ENCODE measurements at places on chromosomes 6 and 20. TPM values are rescaled to one million over a fixed set of nuclear protein-coding genes. Genes with fewer than 3 reads are reported as not detected.
A peak's percentile ranks its signal among the peaks of the same experiment; 100 is the strongest.

- DNase-seq, result no peak
Measured at GRCh38 chr20:25321991-25322390, 68.6 kb downstream of the ABHD12 start.

DNA sequence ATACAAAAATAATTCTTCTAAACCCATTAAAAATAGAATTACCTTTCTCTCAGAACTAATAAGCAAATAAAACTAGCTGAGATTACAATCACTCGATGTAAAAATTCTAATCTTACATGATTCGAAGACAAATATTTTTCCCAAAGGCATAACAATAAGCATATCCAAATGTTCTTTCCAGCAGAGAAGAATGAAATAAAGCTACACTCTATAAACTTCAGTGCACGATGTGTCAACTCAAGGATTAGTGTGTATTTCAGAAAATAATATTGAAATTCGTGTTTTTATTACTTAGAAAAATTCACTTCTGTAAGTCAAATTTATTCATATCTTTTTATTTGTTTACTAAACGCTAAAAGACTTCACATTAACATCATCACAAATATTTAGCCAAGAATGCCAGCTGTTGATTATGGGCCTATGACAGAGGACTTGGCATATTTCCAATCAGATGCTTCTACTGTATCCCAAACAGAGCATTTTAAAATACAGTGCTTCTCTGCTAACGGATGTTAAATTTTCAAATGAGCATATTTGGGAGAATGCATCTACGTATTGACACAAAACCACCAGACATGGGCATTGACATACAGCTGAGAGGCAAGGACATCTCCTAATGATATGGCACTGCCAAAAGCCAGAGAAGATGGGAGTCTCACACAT, 54.7 kb upstream of the PDE7B start:
- no peak for DNase-seq

DNA sequence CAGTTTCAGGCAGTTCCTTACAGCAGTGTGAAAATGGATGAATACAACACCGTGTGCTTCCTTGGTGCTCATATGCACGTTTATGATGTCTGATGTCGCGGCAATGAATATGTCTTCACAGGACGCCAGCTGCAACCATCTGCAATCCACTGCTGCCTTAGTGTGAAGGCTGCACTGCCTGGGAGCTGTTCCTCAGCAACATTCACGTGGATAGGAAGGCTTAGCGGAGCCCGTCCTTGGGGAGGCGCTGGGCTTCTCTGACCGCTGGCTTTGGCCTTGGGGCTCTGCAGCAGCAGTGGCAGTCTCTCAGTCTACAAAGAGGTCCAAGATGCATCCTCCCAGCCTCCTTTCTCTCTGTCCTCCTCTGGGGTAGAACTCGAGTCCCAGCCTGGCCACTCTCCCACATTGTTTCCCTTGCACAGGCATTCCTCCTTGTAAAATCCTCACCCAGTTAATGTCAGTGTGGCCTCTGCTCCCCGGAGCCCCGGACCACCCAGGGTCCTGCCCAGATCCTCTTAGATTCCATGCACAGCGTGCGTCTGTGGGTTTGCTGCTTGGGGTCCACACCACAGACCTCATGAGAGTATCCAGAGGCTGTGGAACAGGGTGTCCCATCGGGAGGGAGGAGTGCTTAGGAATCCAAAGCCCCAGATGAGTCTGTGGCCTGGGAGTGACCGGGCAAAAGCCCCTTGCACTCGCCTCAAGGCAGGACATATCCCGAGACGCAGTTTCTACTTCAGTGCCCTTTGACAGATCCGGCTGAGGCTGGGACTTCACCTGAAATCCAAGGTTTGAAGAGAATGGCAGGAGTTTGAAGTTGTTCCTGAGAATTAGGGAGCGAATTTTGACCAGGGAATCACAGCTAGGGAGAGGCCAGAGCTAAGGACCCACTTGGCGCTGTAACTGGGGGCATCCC, 181.3 kb downstream of the THBS2 start:
- DNase-seq, result no peak

The PSORS1C2 gene
- total RNA-seq, result not detected

DNA sequence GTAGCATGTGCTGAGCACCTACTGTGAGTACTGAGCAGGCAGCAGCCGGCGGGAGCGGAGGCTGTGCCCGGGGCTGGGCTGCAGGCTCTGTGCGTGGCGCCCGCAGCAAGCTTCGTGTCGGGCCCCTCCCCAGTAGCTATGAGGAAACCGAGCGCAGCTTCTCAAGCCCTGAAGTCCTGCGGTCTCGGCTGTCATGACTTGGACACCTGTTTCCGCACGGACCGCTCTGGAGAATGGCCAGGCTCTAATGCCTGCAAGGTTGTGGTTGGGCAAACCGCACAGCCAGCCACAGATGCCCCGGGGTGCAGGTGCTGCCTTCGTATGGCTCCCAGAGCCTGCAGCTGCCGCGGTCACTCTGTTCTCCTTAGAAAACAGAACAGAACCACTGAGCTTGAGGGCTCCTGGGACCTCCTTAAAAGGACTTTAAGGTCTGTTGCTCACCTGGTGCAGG, 33.7 kb downstream of the PYGB start:
- peak; percentile 77 for DNase-seq

- no peak for DNase-seq
Measured at GRCh38 chr6:10230531-10230930, 184.3 kb downstream of the TFAP2A start.

- no peak for DNase-seq
Measured at GRCh38 chr6:43858161-43859153, 88.4 kb downstream of the VEGFA start.

The KLC4 gene
- 52.7 TPM for total RNA-seq

GRCh38 chr6:16898640-16899396, 137.6 kb upstream of the ATXN1 start:
- no peak for DNase-seq

- DNase-seq, result no peak
Measured at GRCh38 chr20:3235666-3236324, 3.2 kb downstream of the SLC4A11 start.

GRCh38 chr6:148776321-148777308, 29.8 kb downstream of the UST start:
- no peak for DNase-seq

DNA sequence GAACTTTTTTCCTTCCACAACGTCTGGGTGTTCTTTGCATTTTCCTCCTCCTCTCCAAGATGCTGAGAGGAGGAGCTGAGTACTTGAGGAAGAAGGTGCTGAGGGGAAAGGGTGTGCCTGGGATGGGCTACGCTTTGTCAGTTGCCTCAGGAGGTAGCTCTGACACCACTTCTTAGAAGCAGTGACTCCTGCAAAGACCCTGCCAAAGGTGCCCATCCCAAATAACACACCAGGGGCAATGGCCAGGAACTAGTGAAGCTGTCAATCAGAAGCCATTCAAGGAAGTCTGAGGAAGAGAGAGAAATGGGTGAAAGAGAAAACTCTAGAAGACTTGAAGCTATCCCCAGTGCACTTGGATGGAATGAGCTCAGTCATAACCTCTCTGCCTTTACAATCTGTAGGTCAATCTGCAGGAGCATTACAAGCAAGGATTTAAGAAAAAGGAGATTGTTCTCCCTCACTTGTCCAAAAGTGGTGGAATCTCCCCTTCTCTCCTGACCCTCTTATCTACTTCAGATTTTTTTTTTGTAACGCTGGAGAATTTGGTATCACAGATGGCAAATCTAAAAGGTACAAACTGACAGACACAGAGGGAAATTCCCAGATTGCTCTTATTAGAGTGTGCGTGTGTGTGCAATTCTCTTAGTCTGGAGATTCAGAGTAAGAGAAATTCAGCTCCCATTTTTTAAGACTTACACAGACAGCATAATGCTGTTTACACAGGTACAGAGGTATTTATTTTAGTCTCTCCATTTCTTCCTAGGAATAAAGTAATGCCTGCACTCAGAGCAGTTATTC, 242.6 kb downstream of the GMPR start:
- no peak for DNase-seq

- DNase-seq, result no peak
Measured at GRCh38 chr20:2220298-2220697, 75.5 kb upstream of the TGM3 start.

DNA sequence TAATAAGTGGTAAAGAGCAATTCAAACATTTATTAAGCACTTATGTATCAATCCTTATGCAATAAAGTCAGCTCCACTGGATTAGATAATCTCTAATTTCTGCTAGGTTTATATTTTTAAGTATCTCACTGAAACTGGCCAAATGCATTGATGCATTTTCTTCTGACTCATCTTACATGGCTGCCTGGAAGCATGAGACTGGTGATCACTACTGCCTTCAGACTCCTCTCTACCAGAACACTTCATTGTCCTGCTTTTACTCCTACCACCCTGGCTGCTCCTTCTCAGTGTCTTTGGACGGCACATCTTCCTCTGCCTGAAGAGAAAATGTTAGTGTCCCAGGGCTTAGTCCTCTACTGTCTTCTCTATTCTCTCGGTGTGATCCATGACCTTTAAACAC, 7.4 kb downstream of the CEP85L start:
- no peak for DNase-seq

GRCh38 chr6:3085074-3085473, 16.8 kb downstream of the RIPK1 start:
- no peak for DNase-seq

- DNase-seq, result no peak
Measured at GRCh38 chr6:98241630-98242029, 592.7 kb upstream of the POU3F2 start.

DNA sequence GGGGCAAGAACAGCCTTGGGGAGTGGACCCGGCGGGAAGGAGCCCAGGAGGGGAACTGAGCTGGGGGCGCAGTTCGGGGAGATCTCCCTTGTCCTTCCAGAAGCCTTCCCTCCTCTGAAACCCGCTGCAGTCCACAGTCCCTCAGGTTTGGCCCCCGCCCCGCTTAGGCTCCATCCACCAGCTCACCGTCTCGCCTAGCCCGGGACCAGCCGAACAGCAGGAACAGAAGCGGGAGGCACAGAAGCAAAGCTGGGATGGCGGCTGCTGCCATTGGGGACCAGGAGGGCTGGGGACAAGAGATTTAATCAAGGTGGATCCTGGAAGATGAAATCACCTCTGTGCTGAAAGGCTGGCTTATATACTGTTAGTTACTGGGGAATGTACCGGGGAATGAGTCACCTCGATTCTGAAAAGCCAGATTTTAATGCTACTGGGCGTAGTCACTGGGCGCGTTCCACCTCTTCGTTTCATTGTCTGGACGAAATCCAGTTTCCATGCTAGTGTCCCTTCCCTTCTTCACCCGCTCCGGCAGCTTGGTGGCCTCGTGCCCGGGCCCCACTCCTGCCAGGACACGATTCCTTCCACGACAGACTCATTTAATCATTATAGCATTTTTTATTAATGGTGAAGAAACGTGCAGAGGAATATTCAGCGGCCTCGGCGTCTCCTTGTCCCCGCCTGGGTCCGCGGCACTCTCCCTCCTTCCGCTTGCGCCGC, at the start of gene RAET1L:
TSS of gene RAET1L (minus strand) at position 332 of the 717 bp plus-strand sequence. CDS start at position 271, 61 bp downstream.
- DNase-seq, result no peak

- no peak for DNase-seq
Measured at GRCh38 chr20:50501972-50502745, 8.0 kb upstream of the PTPN1 start.

DNA sequence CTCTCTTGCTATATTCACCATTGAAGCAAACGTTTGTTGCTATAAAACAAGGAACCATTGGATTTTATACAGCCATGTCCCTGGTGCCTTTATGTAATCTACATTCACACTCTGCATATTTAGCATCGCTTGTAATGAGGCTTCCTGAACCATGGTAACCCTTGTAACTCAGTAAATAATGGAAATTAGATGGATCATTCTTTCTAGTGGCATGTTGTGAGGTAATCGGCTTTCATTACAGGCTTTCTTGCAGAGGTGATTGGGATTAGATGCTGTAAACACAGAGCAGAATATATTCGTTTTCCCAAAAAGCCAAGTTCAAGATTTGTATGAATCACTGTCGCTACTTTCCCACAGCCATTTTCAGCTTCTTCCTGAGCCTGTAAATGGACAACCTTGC, 36.1 kb downstream of the SMPDL3A start:
- DNase-seq, result no peak

GRCh38 chr20:12166053-12166717, 248.5 kb downstream of the BTBD3 start:
- DNase-seq, result no peak

The HAO1 gene
- not detected for total RNA-seq

GRCh38 chr6:131740161-131740560, 29.3 kb upstream of the CTAGE9 start:
- no peak for DNase-seq

GRCh38 chr20:20277894-20278335, 90.0 kb upstream of the INSM1 start:
- no peak for DNase-seq

- DNase-seq, result no peak
Measured at GRCh38 chr20:17904027-17904426, 64.6 kb downstream of the SNX5 start.

The ARMC2 gene
- 9.9 TPM for total RNA-seq

GRCh38 chr6:10585209-10585845, 64.2 kb downstream of the GCNT2 start:
- DNase-seq, result no peak

The MACROD2 gene
- total RNA-seq, result 5.3 TPM

DNA sequence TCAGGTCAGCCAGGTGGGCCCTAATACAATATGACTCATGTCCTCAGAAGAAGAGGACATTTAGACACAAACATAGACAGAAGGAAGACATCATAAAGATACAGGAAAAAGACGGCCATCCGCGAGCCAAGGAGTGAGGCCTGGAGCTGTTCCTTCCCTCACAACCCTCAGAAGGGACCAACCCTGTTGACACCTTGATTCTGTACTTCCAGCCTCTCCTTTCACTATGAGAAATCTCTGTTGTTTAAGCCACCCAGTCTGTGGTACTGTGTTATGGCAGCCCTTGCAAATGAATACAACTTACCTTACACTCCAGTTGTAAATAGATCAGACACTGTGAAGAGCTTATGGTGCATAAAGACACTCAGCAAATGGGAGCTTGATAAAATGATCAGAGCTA, 199.7 kb downstream of the SAMD5 start:
- no peak for DNase-seq

The TNF gene
- 22.6 TPM for total RNA-seq

DNA sequence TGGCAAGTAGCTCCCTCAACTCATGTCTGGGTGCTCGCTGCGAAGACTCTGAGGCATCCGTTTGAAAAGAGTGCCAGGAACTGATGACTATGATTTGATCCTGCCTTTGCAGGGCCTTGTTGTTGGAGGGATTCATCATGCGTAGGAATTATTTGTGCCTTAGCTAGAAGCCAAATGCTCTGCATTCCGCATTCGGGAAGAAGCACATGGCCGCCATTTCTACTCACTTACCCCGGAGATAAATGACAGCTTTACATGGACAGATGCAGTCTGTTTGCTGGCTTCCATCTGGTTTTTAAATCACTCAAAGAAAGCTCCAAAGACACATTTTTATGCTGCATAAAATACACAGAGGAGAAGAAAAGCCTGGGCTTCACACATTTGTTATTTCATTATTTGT, 363.3 kb upstream of the CDH4 start:
- DNase-seq, result no peak

GRCh38 chr6:165222315-165223025, 86.9 kb downstream of the C6orf118 start:
- no peak for DNase-seq

GRCh38 chr6:15398633-15399275, 152.9 kb downstream of the JARID2 start:
- no peak for DNase-seq

The PRDM1 gene
- 6.9 TPM for total RNA-seq

GRCh38 chr20:38986663-38987062, 24.5 kb downstream of the DHX35 start:
- no peak for DNase-seq

- DNase-seq, result no peak
Measured at GRCh38 chr6:116064666-116065065, 4.0 kb upstream of the FRK start.

- DNase-seq, result no peak
Measured at GRCh38 chr6:53796451-53796780, 1.6 kb downstream of the LRRC1 start.

- DNase-seq, result no peak
Measured at GRCh38 chr6:44558832-44559251, 171.3 kb downstream of the CDC5L start.

The PI16 gene
- 1.1 TPM for total RNA-seq

Measured in B cell (primary cell).